Activated T-cell treated with anti-CD3 and anti-CD28 coated beads, Interleukin-2, amount 50 U/mL, for 72 hours (primary cell): ENCODE measurements at places on chromosomes 11 and 22. TPM values are rescaled to one million over a fixed set of nuclear protein-coding genes. Genes with fewer than 3 reads are reported as not detected.

DNA sequence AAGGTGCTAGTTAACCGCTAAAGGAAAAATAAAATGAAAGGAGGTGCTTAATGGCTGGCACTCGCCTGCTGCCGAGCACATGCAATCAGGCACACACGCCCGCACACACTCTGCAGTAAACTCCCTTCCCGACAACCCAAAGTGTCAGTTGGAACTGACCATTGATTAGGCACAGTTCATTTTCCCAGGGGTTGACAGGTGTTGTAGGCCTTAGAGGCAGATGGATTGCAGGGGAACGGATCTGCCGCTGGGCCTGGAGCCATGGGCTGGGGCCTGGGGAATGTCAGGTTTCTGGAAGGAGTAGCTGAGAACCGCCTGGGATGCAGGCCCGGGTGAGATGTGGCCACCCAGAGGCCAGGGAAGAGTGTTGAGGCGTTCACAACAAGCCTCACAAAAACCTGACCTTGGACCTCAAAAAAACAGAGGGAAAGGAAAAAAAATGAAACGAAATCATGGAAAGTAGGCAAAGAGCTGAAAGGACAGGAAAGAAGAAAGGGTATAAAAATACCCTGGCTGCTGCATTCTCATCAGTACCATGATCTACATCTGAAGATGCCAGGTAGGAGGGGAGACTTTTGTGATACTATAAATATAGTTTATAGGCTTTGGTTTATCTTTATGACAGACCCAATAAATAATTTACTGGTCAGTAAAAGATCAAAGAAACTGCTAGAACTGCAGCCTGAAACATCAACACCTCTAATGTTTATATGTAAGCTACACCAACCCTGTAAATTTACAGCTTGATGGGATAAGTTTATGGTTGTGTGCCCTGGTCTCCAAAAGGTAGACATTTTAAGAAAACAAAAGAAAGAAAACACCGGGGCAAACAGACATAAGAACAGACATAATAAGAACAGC is 313.4 kb downstream of the BUD13 start:
- H3K27me3 ChIP-seq: peaks cover 8% of the 10 kb centered on the region
- no peak overlapping the region for H3K4me3 ChIP-seq
- H3K36me3 ChIP-seq: no peaks in the 10 kb centered on the region
- no peak overlapping the region for H3K27ac ChIP-seq
- no peak for DNase-seq

- H3K4me3 ChIP-seq: no peak overlapping the region
- H3K4me1 ChIP-seq: no peaks in the 10 kb centered on the region
- DNase-seq: peak; percentile 42
Measured at GRCh38 chr11:1640076-1640946, 10.7 kb downstream of the KRTAP5-5 start.

DNA sequence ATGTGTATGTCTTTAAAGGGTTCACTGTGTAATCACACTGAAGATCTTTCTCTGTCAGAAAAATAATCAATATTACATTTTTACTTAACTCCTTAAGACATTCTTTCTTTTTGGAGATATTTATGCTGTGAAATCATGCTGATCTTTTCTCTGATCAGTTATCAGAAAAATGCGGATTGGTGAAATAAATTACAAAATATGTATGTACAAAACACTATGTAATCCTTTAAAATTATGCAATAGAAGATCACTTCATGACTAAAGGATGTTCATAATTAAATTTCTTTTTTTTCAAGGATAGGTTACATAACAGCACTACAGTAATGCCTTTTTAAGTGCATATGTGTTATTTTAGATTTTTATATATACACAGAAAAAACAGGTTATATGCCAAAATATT is 24.7 kb downstream of the BTBD10 start:
- H3K4me3 ChIP-seq: no peak overlapping the region
- no peaks in the 10 kb centered on the region for H3K27me3 ChIP-seq
- H3K36me3 ChIP-seq: no peaks in the 10 kb centered on the region
- DNase-seq: no peak

DNA sequence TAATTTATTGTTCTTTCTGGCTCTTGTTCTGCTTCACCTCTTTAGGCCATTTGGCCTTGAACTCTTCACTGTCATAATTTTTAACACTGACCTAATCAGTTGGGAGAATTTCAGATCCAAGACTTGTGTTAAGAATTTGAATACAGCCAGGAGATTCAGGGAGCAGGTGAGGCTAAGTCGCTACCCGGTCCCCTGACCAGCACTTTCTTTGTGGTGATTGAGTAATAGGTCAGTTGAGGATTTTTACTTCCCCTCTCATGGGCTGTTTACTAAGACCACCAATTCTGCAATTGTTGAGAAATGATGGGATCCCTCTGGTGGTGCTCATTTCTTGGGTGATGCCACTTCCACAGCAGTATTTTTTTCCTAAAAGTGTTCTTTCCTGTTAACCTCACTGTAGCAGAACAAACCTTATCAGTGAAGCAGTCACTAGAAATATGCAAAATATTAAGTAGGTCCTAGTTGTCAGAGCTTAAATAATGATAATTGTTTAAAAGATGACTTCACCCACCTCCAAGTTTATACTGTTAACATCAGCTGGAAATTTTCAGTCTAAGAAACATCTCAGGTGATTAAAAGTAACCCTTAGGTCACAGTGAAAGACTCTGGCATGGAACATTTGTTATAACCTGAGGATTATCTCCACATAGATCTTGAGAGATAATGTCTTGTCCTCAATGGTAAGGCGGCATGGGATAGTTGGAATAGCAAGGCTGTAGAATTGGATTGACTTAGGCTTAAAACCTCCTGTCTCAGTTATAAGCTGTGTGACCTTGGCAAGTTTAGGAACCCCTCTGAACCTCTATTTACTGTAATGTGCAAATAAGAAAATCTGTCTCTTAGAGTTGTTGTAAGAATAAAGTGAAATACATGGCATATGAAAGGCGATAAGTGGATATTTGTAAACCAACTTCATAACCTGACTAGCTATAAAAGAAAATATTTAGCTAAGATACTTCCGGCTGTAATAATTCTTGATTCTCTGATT is 41.3 kb downstream of the POLD3 start:
- DNase-seq: no peak
- no peak overlapping the region for H3K4me3 ChIP-seq
- H3K27ac ChIP-seq: no peak overlapping the region
- no peaks in the 10 kb centered on the region for H3K27me3 ChIP-seq
- peaks cover 22% of the 10 kb centered on the region for H3K4me1 ChIP-seq

- H3K36me3 ChIP-seq: no peaks in the 10 kb centered on the region
- H3K27me3 ChIP-seq: no peaks in the 10 kb centered on the region
- H3K4me1 ChIP-seq: peaks cover 14% of the 10 kb centered on the region
- H3K27ac ChIP-seq: no peak overlapping the region
Measured at GRCh38 chr22:33117821-33118220, 59.6 kb upstream of the SYN3 start.

DNA sequence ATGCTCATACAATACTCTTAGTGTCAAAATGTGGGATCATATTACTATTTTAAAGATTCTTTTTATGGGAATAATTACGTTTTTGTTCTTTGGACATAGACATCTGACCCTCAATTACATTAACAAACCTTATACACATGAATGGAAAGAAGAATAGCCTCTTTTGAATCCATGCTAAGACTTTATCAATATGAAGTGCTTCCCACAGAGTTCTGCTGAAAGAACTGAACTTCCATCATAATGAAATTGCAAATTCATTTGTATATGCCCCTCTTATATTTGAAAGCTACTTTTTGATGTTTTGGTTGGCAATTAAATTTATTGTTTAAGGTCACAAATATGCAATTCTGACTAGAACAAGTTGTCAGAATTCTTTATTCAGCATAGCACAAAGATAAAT is 254.9 kb downstream of the TMEM135 start:
- no peaks in the 10 kb centered on the region for H3K36me3 ChIP-seq
- H3K27me3 ChIP-seq: no peaks in the 10 kb centered on the region
- no peak for DNase-seq

GRCh38 chr11:83662494-83662893 is 376.3 kb upstream of the CCDC90B start:
- no peak overlapping the region for H3K27ac ChIP-seq
- H3K4me1 ChIP-seq: no peaks in the 10 kb centered on the region
- H3K36me3 ChIP-seq: no peaks in the 10 kb centered on the region
- no peaks in the 10 kb centered on the region for H3K27me3 ChIP-seq
- H3K4me3 ChIP-seq: no peak overlapping the region

- H3K4me1 ChIP-seq: no peaks in the 10 kb centered on the region
- no peaks in the 10 kb centered on the region for H3K36me3 ChIP-seq
- DNase-seq: no peak
- no peak overlapping the region for H3K4me3 ChIP-seq
- no peak overlapping the region for H3K27ac ChIP-seq
- no peaks in the 10 kb centered on the region for H3K27me3 ChIP-seq
Measured at GRCh38 chr11:16337421-16338213, 18.7 kb downstream of the SOX6 start.

GRCh38 chr11:71247551-71248250 is 4.7 kb downstream of the SHANK2 start:
- H3K27ac ChIP-seq: no peak overlapping the region
- no peak for DNase-seq
- no peaks in the 10 kb centered on the region for H3K36me3 ChIP-seq
- peaks cover 27% of the 10 kb centered on the region for H3K27me3 ChIP-seq
- no peak overlapping the region for H3K4me3 ChIP-seq

The MRGPRX4 gene
- not detected for total RNA-seq

The CYTH4 gene
- 87.5 TPM for total RNA-seq

GRCh38 chr11:66478729-66479393 is 1.4 kb upstream of the DPP3 start:
- H3K27ac ChIP-seq: peak overlapping the region; percentile 54
- H3K4me1 ChIP-seq: peaks cover 20% of the 10 kb centered on the region
- H3K4me3 ChIP-seq: peak overlapping the region; percentile 91
- H3K36me3 ChIP-seq: no peaks in the 10 kb centered on the region
- H3K27me3 ChIP-seq: no peaks in the 10 kb centered on the region

GRCh38 chr11:72352859-72353551 is 81.3 kb downstream of the CLPB start:
- H3K27ac ChIP-seq: no peak overlapping the region
- H3K4me3 ChIP-seq: no peak overlapping the region
- H3K27me3 ChIP-seq: no peaks in the 10 kb centered on the region
- peak; percentile 29 for DNase-seq
- H3K4me1 ChIP-seq: no peaks in the 10 kb centered on the region

The IPO7 gene
- total RNA-seq: 122 TPM

The PANX3 gene
- not detected for total RNA-seq

The NUDT8 gene
- total RNA-seq: 24.6 TPM

The TMPRSS5 gene
- 1.3 TPM for total RNA-seq

- H3K4me3 ChIP-seq: no peak overlapping the region
- H3K4me1 ChIP-seq: peaks cover 14% of the 10 kb centered on the region
- H3K36me3 ChIP-seq: no peaks in the 10 kb centered on the region
- no peak overlapping the region for H3K27ac ChIP-seq
- no peak for DNase-seq
Measured at GRCh38 chr11:110715541-110715940, 3.3 kb upstream of the ARHGAP20 start.

DNA sequence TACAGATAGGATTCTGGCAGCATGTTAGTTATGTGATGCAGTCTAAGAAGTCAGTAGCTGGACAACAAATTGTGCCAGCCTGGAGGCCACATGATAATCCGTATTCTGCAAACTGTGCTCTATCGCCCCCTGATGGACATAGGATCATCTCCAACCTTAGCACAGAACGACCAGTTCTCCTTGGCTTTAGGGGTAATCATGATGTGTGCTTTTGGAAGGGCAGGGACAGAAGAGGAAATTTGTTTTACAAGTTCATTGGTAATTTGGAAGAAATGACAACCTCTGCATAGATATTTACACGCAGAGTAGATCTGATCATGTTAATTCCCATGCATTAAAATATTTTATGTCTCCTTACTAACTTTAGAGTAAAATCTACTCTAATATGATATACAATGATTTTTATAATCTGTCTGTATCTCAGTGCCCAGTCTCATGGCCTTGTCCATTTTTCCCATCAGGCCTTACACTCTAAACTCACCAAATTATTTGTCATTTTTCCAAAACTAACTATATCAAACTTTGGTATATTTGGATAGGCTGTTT is 12.1 kb downstream of the OR10D3 start:
- H3K4me1 ChIP-seq: peaks cover 4% of the 10 kb centered on the region
- peaks cover 17% of the 10 kb centered on the region for H3K27me3 ChIP-seq
- no peak overlapping the region for H3K4me3 ChIP-seq
- H3K27ac ChIP-seq: no peak overlapping the region
- no peaks in the 10 kb centered on the region for H3K36me3 ChIP-seq
- DNase-seq: peak; percentile 60

DNA sequence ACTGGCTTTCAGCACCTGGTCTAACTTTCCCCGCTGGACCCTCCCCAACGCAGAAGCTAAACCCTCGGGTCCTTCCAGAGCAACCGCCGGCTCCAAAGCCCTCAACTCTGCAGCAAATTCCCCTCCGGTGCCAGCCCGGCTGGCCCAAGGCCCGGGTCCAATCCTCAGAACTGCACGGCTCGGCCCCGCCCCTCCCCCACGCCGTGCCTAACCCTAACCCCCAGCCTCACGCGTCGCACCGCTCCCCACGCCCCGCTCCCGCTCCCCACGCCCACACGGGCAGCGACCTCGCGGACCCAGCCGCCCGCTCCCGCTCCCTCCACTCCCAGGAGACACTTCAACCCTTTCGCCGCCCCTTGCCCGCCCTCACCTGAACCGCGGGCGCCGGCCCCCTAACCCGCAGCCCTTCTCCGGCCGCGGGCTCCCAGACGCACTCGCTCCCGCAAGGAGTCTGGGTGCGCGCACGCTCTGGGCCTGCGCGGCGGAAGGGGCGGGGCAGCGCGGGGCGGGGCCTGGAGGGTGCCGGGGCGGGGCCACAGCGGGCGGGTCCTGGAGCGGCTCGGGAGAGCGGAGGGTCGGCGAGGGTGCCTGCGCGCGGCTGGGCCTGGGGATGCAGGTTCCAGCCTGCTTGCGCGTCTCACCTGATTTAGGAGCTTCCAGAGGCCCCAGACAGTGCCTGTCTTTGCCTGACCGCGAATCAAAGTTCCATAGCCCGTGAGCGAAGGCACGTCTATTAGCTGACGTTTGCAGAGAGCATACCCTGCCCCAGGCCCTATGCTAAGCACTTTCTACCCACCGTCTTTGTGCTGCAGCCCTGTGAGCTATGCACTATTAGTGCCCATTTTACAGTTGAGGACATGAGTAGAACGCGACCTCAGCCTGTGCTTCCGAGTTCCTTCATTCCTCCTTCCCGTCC is at the start of gene NFRKB:
Gene NFRKB (minus strand): TSS at position 453 of the 916 bp plus-strand sequence. CDS start 2,729 bp downstream, outside the sequence.
- no peaks in the 10 kb centered on the region for H3K27me3 ChIP-seq
- H3K4me3 ChIP-seq: peak within 1 kb of the TSS; percentile 93
- H3K36me3 ChIP-seq: peaks cover 11% of the 10 kb centered on the region
- H3K4me1 ChIP-seq: peaks cover 36% of the 10 kb centered on the region
- DNase-seq: peak; percentile 88
- H3K27ac ChIP-seq: peak within 1 kb of the TSS; percentile 74

DNA sequence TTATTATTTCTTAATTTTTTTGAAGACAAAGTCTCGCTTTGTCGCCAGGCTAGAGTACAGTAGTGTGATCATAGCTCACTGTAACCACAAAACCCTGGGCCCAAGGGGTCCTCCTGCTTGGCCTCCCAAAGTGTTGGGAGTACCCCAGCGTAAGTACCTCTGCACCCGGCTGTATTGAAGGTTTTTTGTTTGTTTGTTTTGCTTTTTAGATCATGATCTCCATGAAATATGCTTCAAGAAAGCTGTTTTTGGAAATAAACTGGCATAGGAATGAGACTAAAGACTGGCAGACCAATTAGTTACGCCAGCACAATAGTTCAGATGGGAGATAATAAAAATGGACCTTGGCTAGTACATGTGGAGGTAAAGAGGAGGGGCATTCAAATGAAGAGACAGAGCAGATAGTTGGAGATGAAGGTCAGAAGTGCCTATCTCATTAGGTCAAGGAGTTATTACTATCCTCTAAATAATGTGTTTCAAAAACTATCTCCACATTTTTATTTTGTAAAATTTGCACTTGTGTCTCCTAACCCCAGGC is 4.1 kb upstream of the MRPL48 start:
- H3K27me3 ChIP-seq: no peaks in the 10 kb centered on the region
- H3K27ac ChIP-seq: peak overlapping the region; percentile 4
- no peak overlapping the region for H3K4me3 ChIP-seq
- H3K36me3 ChIP-seq: no peaks in the 10 kb centered on the region
- H3K4me1 ChIP-seq: peaks cover 43% of the 10 kb centered on the region
